ENCODE measurements at places on chromosomes 6 and 20.

- DNase-seq, result no peak
Observed at GRCh38 chr6:159999240-159999671, 30.4 kb downstream of the IGF2R start.

DNA sequence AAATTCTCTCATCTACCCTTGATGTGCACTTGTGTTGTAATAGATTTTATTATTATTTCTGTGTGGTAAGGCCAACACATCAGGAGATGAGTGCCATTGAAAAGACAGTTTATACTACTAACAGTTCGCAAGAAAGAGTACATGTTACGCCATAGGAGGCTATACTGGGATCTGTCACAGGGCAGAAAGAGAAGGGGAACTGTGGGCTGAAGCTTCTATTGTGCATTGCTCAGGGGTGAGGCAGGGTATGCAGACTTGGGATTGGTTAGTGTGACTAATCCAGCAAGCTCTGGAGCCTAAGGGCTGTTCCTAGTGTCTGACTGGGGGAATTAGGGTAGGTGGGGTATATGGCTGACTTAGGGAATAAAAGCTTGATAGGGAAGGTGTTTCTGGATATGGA is 50.9 kb downstream of the GPR63 start:
- DNase-seq, result no peak

DNA sequence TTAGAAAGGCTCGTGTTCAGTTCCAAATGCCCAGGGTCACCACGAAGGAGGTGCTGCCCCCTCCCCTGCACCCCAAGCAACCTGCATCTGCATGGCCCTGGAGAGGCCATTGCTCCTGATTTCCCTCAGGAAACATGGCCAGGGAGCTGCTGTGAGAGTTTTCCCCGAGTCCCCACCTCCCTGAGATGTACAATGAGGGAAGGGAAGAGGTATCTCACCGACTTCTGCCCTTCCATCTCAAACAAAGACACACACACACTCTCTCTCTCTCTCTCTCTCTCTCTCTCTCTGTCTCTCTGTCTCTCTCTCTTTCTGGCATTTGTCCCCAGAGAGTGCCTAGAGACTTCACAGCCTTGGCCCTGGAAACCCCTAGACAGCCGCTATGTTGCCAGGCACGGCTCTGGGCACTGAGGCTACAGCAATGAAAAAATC is 120.4 kb downstream of the MRPL14 start:
- DNase-seq, result no peak

- DNase-seq, result peak; percentile 35
Observed at GRCh38 chr20:63519668-63520503, 679 bp upstream of the PPDPF start.

- DNase-seq, result no peak
Observed at GRCh38 chr6:166630462-166630861, 3.4 kb upstream of the RPS6KA2 start.

DNA sequence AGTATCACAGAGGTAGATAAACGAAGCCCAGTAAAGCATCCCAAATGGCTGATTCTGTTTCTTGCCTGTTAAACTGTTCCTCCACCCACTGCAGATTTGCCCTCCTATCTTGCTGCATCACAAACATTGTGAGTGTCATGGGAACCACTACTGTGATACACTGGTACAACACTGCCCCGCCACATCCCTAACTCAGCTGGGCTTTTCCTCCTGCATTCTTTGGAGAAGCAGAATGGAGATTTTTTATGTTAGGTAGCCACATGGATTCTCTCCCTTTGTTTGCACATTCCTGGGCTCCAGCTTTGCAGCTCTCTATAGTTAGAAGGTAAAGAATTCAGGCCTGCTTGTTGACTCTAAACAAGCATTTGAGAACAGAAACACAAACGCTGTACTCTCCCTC is 234.1 kb downstream of the TMEM242 start:
- no peak for DNase-seq

DNA sequence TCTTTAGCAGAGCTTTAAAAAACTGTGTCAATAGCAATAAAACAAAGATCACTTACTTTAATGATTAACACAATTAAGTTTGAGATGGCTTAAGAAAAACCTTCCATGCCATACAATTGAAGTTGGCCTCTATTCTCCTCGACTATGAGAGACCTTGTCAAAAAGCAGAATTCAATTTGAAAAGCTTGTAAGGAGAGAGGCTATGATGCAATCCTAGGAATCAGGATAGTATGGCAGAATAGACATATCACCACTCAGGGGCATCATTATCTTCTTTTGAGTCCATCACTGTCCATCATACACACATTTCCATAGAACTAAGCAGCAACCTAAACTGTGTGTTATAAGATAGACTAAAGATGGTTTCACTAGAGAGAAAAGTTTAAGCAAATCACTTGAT is 17.2 kb downstream of the TBC1D7 start:
- no peak for DNase-seq

DNA sequence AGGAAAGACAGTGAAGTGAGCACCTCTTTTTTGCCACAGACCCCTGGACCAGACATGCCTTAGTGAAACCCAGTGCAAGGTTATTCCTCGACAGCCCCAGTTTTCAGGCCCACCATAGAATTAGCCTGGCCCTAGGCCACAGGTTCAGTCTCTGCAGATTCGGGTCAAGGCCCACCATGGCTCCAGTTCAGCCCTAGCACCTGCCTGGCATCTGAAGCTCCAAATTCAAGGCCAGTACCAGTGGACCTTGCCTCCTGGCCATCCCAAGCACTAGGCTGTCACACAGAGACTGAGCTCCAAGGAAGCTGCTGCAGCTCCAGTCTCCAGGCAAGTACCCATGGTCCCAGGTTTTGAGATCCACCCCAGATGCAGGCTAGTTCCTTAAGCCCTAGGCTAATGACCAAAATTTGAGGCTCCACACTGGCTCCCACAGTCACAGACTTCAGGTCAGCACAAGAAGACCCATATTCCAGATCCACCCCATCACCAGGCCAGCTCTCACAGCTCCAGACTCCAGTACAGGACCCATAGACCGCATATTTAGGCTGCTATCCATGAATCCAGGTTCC is 877.5 kb upstream of the ADGRB3 start:
- DNase-seq, result no peak

GRCh38 chr6:147467886-147468285 is 40.6 kb upstream of the SAMD5 start:
- no peak for DNase-seq

- DNase-seq, result no peak
Observed at GRCh38 chr20:49276961-49277785, 684 bp downstream of the ZNFX1 start.

DNA sequence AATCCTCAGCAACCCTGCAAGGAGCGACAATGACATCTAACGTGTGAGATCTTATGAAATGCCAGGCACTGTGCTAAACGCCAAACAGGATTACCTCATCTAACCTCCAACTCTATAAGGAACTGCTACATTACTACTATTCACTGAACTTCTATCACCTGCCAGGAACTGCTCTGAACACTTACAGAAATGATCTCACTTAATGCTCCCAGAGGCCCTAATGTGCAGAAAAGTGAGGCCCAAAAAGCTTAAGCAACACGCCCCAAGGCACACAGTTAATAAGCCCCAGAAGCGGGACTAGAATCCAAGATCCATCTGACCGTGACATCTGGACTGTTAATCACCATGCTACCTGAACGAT is 28.5 kb downstream of the TRAM2 start:
- DNase-seq, result no peak

DNA sequence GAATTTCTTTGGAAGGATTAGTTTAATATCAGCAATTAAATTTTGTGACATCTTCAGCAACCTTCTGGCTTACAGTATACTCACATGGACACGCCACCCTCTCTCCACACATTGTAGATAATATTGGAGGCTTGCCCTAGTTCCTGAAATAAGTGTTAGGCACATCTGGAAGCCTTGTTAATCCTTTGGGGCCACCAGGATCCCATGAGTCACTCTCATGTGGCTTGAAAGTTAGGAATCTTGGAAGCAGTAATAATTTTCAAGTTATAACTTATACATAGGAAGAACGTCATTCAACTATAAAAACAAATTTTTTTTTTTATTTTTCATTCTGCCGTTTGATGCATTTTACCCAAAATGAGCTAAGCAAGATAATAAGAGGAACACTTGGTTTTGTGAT is 20.5 kb downstream of the LAMA4 start:
- no peak for DNase-seq

GRCh38 chr20:4047614-4048013 is 32.3 kb upstream of the RNF24 start:
- no peak for DNase-seq

DNA sequence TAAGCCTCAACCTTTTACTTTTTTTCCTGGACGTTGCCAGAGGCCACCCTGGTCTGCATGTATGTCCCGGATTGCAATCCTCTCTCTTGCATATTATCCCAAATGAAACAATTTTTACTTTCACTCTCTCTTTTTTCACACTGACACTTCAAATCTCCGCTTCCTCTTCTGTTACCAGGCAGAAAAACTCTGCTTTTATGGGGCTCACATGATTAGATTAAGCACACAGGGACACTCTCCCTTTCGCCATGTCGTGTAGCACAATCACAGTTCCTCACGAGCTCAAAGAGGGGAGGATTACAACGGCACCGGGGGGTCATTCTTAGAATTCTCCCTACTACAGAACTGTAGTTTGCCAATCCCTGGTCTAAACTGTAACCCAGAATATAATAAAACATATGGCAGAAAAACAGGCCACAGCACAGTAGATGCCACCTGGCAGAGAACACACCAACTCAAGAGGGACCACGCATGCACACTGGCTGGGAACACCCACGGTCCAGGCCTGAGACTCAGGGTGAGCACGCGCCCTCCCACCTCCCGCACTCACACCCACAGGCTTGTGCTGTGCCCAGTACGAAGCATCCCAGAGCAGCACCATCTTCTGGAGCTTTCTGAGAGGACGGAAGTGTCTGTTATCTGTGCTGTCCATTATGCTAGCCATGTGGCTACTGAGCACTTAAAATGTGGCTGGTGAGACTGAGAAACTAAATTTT is 288.7 kb downstream of the KIF16B start:
- DNase-seq, result no peak

DNA sequence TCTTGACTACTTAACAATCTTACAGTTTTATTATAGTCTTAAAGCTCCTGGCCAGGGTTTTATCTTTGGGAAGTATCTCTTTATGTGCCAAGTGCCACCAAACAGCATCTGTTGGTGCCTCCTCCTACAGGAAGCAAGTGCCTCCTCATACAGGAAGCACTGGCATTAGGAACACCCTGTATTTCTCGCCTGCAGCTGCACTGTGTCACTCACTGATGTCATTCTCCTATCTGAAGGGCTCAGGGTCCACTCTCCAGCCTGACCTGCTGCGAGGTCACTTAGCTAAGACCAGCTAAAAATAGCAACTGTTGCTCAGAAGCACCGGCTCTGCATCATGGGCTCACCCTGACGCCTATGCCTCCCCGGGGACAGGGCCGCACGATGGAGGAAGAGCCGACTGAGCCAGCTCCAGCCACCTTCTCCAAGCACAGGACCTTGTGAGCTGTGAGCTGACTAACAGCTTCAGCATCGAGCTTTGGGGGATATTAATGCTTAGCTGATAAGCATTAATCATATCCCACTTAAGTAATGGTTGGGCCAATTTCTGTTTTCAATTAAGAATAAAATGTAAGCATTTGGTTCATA is 66.3 kb upstream of the CD93 start:
- no peak for DNase-seq

GRCh38 chr6:158472447-158472846 is 87.4 kb upstream of the TMEM181 start:
- no peak for DNase-seq

DNA sequence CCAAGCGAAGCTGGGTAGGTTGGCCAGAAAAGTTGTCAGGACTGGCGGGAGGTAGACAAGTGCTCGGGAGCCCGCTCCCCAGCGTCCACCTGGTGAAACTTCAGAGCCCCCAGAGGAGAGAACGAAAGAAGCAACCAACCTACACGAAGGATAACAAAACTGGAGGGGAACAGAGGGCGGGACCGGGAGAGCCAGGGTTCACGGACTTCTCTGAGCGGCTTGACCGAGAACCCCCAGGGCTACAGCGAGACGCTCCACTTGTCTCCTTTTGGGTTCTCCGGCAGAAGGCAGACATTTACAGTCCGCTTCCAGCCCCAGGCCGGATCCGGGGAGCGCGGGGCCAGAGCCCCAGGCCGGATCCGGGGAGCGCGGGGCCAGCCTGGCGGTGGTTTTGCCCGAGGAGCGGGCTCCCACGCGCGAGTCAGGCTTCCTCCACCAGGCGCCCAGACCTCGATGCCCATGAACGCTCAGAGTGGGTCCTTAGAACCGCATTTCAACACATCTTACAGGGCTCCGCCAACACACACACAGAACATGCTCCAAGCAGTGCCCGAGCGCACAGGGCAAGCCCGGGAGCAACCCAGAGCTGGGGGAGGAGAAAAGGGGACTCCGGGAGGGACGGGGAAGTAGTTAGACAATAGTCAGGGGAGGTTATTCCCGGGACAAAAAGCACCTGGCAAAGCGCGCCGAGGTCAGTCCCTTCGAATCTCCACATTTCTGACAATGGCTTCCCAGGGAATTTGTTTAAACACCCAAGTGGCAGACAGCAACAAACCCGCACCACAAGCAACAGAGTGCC is 1.1 kb downstream of the PTPRK start:
- peak; percentile 6 for DNase-seq

DNA sequence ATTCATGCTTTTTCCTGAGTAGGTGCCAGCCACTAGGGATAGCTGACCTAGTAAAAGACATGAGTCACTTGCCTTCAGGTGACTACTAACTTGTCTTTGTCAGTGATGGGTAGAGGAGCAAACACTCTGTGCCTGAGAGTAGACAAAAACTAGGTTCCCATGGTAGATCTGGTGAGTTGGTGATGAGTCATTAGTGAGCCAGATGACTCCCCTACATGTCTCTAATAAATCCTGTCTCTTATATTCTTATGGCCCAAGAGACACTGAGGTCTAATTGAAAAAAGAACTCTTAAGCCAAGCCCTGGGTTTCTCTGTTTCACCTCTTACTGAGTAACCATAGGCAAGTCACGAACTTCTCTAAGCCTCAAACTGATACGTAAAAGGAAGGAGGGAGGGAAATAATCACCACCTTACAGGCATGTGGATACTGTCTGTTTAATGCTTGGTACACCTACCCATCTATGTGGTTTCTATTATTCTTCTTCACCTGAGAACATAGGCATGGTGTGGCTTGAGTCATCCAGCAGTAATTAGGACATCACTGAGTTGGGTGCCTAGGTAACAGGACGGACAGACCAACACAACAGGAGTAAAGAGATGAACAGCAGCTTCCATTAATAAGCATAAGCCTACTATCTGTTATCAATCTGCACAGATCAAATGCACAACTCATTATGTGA is 20.3 kb downstream of the TTPAL start:
- DNase-seq, result no peak

GRCh38 chr6:42369568-42369967 is 82.2 kb downstream of the TRERF1 start:
- no peak for DNase-seq

- DNase-seq, result no peak
Observed at GRCh38 chr20:51553897-51554486, 11.5 kb upstream of the NFATC2 start.

GRCh38 chr20:61973515-61974356 is 91.9 kb downstream of the TAF4 start:
- no peak for DNase-seq

DNA sequence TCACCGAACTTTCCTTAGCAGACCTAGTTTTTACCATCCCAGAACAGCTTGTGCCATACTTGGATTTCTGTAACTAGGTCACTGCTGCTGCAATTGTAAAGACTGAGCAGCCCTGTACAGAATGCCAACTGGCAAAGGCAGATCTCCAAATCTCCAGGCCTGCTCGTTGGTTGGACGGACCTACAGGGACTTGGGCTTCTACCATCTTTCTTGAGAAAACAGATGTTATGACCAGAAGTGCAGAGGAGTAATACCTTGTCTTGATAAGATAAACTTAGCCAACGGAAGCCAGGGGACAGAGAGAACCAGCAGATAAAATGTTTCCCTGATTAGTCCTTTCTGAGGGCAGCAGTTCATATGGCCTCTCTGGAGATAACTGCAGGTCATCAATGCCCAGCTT is 304.1 kb downstream of the RFPL4B start:
- DNase-seq, result no peak
